ENCODE measurements at places on chromosomes 16 and 17.

DNA sequence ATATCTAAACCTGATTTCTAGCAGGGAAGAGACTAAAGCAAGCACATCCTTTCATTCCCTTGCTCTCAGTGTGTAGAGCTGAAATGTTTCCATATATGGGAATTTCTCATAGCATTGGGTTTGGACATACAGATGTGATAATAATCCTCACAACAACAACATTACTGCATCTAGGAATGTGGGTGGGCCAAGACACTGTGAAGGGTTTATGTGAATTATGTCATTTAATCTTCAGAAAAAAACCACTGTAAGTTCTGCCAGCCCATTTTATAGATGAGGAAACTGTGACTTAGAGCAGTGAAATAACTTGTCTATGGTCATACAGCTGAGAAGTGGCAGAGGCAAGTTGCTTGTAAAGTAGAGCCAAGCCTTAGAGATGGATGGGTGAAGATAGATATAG, 5.2 kb downstream of the OMG start:
- no peak for DNase-seq

GRCh38 chr16:86757704-86758040, 179.3 kb downstream of the FOXL1 start:
- DNase-seq = no peak

DNA sequence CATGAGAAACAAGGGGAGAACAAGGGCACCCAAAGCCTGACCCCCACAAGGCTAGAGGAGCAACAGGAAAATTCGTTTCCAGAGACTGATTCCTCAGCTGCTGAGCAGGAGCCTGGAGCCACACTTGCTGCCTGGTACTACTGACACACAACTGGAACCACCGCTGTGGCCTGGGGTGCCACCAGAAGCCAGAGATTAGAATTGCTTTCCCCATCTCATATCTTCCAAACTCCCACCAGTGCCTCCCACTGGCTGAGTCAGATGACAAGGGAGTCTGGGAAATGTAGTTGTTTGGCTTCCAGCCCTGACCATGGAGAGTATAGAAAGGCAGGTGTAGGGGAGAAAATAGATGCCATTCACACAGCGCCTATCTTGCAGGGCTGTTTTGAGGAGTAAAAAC, 4.1 kb upstream of the TMEM11 start:
- DNase-seq = no peak

- peak; percentile 91 for DNase-seq
Measured at GRCh38 chr17:45307290-45308015, 9.4 kb downstream of the MAP3K14 start.

GRCh38 chr17:72069586-72070202, 51.1 kb upstream of the SOX9 start:
- DNase-seq = no peak

DNA sequence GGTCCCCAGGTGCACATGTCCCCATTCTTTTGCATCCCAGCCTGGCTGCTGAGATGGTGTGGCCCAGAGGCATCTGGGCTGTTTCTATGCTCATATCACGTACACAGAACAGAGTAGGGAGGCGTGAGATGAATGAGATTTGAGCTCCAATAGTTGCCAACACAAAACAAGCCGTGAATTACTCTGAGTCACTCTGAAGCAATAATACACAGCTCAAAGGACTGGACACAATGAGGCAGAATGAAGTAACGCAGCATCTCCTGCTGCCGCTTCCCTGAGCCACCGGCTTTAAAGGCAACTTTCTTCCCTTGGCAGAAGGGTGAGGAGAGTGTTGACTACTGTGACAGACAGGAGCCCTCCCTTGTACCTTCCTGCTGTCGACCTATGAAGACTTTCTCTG, 33.9 kb upstream of the CLEC18B start:
- no peak for DNase-seq

DNA sequence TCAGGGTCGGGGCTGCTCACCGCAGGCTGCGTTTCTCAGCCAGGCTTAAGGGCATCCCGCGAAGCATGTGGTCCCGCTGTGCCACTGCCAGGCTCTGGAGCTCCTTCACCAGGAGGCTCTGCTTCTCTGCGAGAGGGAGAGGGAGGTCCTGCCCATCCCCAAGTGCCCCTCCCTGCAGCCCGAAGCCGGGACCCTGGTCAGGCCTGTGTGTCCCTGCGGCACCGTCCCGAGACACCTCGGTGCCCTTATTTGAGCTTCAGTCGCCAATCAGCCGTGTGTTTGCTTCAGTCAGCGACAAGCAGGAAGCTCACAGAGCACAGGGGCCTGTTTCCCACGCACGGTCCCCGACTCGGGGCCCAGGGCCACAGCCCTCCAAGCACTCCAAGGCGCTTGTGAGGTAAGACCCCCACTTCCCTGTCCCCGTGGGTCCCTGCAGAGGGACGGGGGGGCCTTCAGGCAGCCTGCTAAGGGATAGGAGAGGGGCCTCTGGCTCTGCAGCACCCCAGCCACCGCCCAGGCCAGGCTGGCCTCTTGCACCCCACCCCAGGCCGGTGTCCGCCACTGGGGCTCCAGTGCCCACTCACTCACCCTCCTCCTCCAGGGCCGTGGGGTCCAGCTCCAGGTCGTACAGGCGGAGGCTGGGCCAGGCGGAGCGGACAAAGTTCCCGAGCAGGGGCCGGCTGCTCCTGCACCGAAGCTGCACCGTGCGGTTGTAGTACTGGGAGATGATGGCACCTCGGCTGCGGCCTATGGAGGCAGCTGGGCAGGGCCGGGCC, 3.2 kb downstream of the TMC6 start:
- DNase-seq = no peak

GRCh38 chr17:19796457-19796856, 48.4 kb upstream of the ALDH3A1 start:
- no peak for DNase-seq

DNA sequence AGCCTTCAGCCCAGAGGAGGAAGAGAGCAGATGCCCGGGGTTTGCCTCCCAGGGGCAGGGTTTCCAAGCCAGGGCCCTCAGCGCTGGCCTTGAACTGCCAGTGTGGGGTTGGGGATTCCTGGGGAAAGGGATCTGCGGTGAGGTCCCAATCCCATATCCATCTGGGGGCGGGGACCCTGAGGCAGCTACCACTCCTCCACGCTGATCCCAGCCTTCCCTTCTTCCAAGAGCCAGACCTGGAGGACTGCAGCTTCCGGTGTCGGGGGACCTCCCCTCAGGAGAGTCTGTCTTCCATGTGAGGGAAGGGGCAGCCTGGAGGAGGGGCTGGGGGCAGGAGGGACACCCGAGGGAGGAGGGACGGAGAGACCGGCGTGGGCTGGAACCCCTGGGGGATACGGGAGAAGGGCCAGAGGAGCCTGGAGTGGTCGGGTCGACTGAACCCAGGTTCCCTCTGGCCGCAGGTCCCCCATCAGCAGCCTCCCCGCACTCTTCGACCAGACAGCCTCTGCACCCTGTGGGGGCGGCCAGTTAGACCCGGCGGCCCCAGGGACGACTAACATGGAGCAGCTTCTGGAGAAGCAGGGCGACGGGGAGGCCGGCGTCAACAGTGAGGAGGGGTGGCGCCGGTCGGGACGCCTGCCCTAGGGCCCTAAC, 10.7 kb upstream of the CISD3 start:
- DNase-seq = no peak

GRCh38 chr16:89352091-89352681, 134.7 kb downstream of the ZNF778 start:
- no peak for DNase-seq

- no peak for DNase-seq
Measured at GRCh38 chr17:67737145-67737544, 19.4 kb downstream of the NOL11 start.

DNA sequence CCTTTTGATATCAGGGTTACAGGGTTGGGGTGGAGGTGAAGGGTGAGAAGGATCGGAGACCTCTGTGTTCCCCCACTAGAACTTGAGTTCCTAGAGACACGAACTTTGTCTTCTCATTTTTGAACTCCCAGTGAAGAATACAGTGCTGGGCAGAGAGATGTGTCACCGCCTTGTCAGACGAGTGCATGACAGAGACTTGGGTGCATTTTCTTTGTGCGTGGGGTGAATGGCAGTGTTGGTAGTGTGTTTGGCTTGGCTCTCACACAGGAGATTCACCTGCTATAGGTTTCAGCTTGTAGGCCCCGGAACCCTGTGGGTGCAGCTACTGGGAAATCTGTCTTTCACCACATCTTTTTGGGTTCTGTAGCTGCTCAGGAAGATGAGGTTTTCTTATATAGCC, 40.0 kb upstream of the CCR7 start:
- DNase-seq = no peak

- no peak for DNase-seq
Measured at GRCh38 chr17:5355421-5356129, 63.9 kb downstream of the NUP88 start.

- DNase-seq = peak; percentile 17
Measured at GRCh38 chr16:56869513-56870275, 4.7 kb downstream of the SLC12A3 start.

GRCh38 chr17:9676084-9676483, 30.8 kb downstream of the USP43 start:
- no peak for DNase-seq

DNA sequence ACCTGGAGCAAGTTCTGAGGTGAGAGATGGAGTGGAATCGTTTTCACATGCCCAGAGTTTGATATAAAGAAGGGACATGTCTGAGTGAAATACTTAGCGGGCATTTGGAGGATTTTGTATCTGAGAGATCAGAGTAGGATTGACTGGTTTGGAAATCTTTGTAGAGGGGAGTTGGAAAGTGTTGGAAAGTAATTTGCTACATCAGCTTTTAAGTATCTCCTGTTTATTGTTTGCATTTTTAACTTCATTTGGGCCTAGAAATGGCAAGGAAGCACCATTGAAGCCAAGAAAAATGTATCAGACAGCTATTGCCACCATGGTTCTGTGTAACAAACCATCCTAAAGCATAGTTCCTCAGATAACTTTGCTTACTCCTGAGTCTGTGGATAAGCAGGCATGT, 1015.1 kb upstream of the EEF2KMT start:
- no peak for DNase-seq

DNA sequence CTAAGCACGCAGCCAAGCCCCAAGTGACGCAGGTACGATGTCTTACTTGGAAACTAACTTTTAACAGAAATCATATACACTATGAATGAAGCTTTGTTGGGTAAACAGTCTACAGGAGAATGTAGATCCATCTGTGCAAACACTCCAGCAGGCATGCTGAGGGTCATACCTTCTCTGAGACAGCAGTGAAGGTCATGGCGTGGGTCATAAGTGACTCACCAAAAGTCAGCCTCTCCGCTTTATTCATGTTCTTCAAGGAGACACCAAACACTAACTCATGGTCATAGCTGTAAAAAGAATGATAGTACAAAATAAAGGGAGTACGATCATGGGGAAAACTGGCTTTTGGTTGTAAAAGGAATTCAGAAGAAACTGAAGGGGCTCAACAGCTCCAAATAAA, 20.6 kb downstream of the BLMH start:
- DNase-seq = no peak

DNA sequence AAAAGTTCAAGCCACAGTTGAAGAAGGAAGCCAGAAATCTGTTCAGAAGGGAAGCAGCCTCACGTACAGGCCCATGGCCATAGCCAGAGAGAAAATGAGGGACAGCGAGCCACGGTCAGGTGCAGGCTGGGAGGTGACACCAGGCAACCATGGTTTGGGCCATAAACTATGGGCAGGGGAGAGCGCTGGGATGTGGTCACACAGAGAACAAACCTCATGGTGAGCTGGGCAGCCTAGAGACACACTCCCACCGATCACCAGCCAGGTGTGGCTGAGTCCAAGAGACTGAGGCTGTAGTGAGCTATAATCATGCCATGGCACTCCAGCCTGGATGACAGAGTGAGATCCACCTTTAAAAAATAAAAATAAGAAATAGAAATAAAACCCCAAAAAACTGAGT, 76.5 kb downstream of the NETO2 start:
- DNase-seq = no peak

DNA sequence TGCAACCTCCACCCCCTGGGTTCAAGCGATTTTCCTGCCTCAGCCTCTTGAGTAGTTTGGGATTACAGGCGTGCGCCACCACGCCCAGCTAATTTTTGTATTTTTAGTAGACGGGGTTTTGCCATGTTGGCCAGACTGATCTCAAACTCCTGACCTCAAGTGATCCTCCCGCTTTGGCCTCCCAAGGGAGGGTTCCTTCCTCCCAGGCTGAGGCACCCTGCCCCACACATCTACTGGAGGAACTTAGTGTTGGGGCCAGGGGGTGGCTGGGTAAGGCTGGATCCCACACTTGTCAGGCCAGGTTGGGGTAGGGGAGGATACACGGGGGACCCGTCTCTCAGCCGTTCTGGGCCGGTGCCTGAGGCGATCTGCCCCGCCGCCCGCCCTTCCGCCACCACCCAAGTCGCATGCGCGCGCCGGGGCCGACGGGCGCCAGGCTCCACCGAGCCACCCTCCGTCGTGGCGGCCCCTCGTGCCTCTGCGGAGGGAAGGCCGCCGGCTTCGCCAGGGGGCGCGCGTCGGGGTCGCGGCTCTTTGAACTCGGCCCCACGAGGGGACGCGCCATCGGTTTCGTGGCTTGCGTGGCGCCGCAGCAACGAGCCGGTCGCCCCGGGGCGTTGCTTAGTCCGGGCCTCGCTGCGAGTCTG, 15.9 kb downstream of the GRB7 start:
- no peak for DNase-seq

GRCh38 chr17:80998118-80998747, 6.6 kb downstream of the CHMP6 start:
- no peak for DNase-seq

DNA sequence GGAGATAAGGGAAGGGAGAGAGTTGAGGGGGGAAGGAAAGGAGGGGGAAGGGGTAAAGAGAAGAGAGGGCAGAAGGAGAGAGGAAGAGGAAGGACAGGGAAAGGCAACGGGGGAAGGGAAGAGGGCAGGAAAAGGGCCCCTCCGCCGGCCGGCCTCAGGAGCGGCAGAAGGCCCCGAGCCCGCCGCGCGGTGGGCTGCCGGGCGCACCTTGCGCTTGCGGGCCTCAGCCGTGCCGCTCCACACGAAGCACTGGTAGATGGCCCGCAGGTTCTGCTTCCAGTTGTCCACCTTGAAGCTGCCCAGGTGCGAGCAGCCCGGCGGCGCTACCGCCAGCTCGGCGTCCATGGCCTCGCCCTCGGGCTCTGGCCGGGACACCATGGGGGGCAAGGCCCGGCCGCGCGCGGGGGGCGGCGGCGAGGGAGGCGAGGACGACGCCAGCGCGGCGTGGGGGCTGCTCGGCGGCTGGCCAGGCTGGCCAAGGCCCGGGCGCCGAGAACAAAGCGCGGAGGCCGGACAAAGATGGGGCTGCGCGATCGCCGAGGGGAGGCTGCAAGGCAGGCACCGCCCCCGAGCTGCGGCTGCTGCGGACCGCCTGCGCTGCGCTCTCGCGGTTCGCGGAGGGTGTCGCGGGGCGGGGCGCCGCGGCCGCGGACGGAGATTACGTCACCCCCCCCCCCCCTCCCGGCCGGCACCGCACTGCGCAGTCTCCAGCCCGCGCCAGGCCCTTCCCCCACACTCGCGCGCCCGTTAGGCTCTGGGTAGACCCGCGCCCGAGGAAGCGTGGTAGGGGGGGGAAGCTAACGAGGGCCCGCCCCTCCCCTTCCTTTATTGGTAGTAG, at the start of gene USP22:
USP22 (minus strand) TSS at position 554 of the 838 bp plus-strand sequence; CDS start at position 378, 176 bp downstream.
- no peak for DNase-seq

DNA sequence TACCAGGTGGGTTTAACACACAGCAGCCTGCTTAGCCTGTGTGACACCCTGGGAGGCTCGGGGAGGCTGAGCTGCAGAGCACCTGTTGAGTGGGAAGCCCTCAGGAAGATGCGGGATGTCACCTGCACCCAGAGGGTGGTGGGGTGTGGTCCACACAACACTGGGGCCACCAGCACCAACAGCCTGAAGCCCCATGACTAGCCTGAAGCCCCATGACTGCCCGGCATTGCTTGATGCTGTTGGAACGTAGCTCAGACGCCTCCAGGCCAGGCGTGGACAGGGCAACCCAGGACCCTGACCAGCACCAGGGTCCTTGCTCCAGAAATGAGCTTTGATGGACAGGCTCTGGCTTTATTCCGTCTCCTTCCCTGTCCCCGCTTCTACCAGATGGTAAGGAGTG, 76.3 kb upstream of the ZNF469 start:
- DNase-seq = no peak

- no peak for DNase-seq
Measured at GRCh38 chr17:35752945-35753764, at the start of gene GAS2L2. TSS of gene GAS2L2 (minus strand) at chr17:35753239. CDS start at chr17:35752850, 389 bp downstream.
